NCI-H2081 (cell line): ENCODE measurements at places on chromosomes 16 and 17.

GRCh38 chr17:76131692-76132573 lies 9.1 kb downstream of the FOXJ1 start:
- DNase-seq, result no peak

- no peak for DNase-seq
Measured at GRCh38 chr16:82634955-82635610, 8.3 kb downstream of the CDH13 start.

DNA sequence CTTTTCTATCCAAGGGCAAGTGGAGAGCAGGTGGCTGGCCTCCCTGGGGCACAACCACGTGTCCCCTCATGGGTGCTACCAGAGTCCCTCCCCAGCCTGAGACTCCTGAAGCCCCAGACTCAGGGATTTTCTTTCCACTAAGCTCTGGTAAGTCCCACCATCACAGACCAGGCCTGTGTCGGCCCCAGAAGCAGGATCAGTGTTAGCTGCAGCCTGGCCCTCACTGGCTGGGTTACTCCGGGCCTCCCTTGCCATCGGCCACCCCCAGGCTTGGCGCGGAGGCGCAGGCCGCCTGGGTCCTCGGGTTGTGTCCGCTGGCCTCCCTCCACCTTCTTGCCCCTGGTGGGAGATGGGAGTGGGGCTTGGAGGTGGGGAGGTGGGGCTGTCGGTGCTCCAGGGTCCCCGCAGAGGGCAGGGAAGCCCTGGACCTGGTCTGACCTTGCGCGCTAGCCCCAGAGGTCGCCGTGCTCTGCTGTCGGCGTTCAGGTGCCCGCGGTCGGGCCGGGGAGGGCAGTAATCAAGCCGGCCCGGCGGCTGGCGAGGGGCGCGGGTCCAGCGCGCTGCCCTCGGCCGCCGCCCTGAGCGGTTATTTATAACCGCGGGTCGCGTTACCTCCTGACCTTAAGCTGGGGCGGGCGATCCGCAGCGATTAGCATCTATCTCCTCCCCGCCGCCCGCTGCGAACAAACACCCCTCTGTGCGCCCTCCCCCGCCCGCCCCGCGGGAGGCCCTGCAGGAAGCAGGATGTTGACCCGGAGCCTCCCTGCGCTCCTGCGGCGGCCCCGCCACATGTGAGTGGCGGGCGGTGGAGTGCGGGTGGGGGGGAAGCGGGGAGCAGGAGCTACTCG lies 78.1 kb upstream of the TOB1 start:
- DNase-seq, result peak; percentile 88

- DNase-seq, result no peak
Measured at GRCh38 chr17:17224137-17224536, 12.8 kb downstream of the FLCN start.

DNA sequence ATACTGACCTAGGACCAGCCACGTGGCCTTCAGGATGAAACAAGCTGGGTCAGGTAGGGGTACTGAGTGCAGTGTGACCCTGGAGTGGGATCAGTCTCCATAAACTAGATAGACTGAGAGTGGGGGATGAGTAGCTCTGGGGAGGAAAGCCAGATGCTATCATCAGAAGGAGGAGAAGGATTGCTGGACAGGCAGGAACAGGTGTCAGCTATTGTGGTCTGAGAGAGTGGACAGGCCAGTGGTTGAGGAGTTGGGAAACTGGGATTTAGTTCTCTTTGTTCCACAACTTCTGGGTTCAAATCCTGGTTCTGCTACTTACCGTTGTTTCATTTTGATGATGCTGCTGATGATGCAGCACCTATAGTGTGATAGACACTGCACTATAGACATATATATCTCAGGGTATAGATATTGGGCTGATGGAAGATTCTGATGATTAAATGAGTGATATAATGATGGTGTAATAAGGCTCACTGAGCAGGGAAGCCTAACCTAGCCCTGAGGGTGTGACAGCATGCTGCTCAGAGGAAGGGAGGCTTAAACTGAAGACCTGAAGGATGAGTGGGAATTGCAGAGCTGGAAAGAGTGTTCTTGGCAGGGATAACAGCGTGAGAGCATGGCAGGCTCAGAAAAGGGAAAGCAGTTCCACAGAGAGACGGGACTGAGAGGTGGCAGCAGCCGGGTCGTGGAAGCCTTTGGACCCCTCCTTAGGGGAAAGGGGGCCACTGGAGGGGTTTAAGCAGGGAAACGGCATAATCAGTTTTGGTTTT lies 66.0 kb downstream of the SNX20 start:
- DNase-seq, result no peak
